ENCODE measurements at places on chromosomes 1 and 21.

GRCh38 chr1:42937836-42938644 lies 20.6 kb downstream of the SLC2A1 start:
- peak; percentile 34 for DNase-seq

- DNase-seq = no peak
These were observed 56.0 kb upstream of the DSCAM start for GRCh38 chr21:40902993-40903392.

- DNase-seq = no peak
These were observed 13.8 kb downstream of the DNTTIP2 start for GRCh38 chr1:93865253-93865652.

GRCh38 chr1:201455098-201455497 lies 13.9 kb downstream of the PHLDA3 start:
- DNase-seq = no peak

GRCh38 chr1:53417074-53417511 lies 42.1 kb upstream of the DMRTB1 start:
- DNase-seq = no peak

GRCh38 chr1:182616130-182617013 lies 12.2 kb upstream of the RGS16 start:
- DNase-seq = peak; percentile 50

- DNase-seq = no peak
These were observed 19.8 kb upstream of the UCK2 start for GRCh38 chr1:165807613-165808012.

DNA sequence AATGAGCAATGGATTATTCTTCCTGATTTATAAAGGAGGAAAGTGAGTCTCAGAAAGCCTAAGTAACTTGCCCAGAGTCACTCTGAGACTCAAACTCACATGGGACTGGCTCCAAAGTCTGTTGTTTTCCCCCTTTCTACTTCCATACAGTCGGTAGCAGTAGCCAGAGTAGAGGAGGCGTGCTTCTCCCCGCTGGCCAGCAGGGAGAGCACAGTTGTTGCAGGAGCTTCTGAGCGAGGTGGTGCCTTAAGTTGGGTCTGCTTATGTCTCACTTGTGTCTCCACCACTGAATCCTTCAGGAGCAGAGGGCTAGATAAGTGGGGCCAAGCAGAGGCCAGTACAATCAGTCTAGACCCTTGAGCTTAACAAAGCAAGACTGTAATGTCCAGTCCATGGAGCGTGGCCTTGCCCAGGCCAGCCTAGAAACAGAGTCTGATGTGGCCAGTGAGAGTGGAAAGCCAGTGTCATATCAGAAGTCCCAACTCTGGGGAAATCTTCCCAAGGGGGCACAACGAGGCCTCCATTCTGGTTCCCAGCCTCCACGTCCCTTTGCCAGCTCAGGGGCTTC lies 181.9 kb downstream of the ZSCAN20 start:
- DNase-seq = peak; percentile 10

Measured in AML-193 (cell line).